ENCODE measurements at places on chromosomes 3 and 15.

- no peak for DNase-seq
Measured at GRCh38 chr15:101844916-101845315, 32.9 kb downstream of the OR4F15 start.

DNA sequence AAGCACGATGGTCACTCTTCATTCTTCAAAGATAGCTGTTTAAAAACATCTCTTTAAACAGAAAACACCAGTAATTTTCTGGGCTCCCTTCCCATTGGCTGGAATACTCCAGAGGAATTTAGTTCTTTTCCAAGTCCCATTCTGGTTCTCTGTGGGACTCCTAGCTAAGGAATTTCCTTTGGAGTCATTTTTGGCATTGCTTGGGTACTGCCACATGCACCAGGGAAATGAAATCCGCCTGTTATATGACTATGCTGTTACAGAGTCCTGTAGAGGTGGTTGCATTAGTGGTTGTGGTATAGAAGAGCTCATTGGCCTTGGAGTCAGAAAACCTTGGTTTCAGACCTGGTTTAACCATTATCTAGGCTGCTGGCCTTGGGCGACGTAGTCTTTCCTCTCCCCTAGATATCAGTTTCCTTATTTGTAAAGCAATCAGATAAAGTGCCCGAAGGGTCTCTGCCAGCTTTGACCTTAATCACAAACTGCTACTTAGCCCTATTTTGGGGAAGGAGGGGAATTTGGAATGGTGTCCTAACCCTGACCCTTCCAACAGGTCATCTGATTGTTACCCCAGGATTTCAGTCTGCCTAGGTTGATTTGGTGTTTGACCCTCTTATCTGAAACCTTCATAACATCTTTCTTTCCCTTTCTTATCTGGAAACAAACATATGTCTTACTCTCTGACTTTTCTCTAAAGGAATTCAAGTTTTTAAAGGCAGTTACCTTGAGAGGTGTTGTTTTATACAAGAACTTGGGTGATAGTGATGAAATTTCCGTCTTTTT, 13.4 kb downstream of the RTP1 start:
- peak; percentile 29 for DNase-seq

GRCh38 chr3:122031123-122031468, 9.0 kb upstream of the ILDR1 start:
- DNase-seq = no peak

- no peak for DNase-seq
Measured at GRCh38 chr3:117128872-117129271, 419.3 kb downstream of the TUSC7 start.

- DNase-seq = peak; percentile 71
Measured at GRCh38 chr15:80152896-80153876, at the start of gene FAH. TSS of gene FAH (plus strand) at chr15:80152999. CDS start at chr15:80153055, 56 bp downstream.

DNA sequence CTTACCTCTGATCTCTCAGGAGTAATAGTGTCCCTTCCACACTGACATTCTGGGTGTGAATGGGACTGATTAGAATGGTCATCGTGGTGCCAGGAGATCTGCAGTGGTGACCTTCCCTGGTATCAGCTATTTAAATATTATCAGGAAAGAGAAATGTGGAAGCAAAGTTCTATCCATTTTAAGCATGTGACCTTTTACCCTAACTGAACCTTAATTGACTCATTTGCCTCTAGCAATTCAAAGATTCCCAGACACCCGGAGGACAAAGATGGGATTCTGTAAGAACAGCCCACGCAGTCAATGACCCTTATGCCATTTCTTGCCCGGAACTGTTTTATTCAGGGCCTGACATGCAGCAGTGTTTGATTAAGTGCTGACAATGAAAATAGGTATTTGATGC, 10.3 kb downstream of the LIPC start:
- DNase-seq = no peak

DNA sequence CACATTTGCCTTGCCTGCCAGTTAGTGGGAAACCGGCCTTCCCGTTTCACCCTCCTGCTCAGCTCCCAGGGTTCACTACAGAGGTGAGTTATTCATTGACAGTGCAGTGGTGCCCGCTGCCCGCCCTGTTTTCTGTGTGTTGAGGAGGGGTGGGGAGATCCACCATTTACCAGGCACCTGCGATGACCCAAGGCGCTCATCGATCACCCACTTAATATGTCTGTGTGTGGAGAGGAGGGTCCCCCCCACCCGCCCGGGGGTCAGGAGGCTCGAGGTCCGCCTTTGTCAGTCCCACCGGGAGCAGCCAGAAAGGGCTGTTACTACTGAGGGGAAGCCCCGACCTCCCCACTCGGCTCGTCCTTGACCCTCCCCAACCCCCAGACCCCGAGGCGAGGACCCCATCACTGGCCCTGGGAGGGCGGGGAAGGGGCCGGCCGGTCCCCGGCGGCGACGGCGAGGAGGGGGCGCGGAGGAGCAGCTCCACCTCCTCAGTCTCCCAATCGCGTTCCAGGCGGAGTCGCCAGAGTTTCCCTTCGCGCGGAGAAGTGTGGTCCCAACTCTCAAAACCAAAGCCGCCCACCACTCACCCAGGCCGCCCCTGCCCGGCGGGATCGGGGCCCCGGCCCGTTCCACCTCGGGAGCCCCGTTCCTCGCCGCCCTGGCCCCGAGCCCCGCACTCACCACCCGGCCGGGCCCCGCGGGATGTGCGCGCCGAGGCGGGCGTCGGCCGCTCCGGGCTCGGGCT, 1.1 kb downstream of the PLXNB1 start:
- DNase-seq = peak; percentile 29

DNA sequence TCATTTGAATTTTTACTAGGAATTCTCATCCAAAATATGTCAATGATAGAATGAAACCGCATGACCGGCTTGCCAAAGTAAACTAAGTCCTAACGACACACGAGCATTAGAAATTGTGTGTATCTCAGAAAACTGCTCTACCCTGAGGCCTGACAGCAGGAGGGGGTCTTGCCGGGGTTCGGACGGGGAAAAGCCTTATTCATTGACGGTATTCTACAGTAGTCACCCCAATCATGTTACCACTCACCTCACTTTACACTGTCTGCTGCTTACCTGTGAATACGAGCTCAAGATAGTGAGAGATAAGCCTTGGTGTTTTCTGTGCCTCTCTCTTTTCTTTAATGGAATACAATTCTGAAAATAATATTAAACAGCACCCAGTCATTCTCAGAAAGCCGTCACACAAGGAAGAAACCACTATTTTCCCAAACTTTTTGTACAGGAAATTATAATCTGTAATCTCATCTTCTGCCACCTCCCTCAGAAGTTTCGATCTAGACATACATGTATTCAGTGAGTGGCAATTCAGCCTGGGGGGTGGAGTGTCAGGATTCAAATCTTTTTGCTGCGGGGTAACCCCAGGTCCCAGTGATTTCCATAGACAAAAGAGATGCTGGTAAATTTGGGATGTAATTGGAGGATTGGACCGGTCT, 492 bp upstream of the FAM43A start:
- no peak for DNase-seq

All from choroid plexus epithelial cell (primary cell).